ENCODE measurements at places on chromosomes 7 and 10.
A peak's percentile ranks its signal among the peaks of the same experiment; 100 is the strongest.

DNA sequence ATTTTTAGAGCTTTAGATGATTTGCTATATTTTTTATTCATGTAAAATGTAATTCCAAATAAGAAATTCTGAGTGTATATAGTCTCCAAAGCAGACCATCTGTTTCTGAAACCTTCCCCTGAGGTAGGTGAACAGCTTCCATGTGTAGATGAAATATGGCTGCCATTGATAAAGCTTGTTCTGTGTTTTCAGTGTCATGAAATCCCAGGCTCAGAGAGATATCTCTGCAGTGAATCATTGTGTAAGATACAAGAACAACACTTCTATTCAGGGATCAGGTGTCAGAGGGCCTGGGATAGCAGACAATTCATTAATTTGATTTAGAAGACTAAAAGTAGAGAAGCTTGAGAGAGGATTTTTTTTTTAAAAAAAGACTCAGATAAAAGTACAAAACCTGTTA lies 29.1 kb downstream of the ACTA2 start:
- no peak for DNase-seq

- DNase-seq: no peak
Observed at GRCh38 chr10:71909399-71910083, 54.7 kb upstream of the CHST3 start.

GRCh38 chr7:42097752-42098151 lies 139.3 kb downstream of the GLI3 start:
- no peak for DNase-seq

DNA sequence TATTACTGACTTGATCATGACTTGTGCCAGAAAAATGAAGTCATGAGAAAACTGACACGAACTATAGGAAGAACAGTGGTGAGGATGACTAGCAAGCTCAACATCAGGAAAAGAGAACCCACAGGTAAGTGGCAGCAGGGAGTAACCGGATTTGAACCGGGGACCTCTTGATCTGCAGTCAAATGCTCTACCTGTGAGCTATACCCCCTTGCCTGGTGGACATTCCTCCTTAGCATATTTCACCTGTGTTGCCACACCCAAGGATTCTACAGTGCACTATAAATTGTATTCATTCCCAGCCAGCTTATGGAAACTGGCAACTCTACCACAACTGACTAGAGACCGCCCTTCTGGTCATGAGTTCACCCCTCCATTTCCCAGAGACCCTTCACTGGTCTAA lies 97.5 kb upstream of the ZNF746 start:
- no peak for DNase-seq

- DNase-seq: peak; percentile 55
Observed at GRCh38 chr10:89217057-89217990, 10.2 kb upstream of the CH25H start.

DNA sequence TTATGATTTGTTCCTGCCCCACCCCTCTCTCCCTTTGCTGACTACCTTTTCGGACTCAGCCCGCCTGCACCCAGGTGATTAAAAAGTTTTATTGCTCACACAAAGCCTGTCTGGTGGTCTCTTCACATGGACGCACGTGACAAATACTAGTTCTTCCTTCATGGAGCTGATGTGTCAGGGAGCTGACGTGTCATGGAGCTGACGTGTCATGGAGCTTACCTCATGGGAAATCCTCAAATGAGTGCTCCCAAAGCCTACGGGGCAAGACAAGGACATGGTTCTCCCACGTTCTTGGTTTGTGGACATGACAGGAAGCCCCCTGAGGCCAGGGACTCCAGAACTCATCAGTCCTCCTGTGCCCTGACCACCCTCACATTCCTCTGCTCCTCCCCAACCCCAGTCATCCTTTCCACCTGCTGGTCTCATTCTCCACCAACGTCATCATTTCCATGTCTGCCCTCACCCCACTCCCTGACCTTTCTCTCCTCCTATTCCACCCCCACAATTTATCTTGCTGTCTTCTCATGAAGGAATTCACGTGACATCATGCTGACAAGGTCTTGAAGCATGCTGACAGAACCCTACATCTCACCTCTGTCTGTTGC lies 261.3 kb downstream of the TCERG1L start:
- no peak for DNase-seq

DNA sequence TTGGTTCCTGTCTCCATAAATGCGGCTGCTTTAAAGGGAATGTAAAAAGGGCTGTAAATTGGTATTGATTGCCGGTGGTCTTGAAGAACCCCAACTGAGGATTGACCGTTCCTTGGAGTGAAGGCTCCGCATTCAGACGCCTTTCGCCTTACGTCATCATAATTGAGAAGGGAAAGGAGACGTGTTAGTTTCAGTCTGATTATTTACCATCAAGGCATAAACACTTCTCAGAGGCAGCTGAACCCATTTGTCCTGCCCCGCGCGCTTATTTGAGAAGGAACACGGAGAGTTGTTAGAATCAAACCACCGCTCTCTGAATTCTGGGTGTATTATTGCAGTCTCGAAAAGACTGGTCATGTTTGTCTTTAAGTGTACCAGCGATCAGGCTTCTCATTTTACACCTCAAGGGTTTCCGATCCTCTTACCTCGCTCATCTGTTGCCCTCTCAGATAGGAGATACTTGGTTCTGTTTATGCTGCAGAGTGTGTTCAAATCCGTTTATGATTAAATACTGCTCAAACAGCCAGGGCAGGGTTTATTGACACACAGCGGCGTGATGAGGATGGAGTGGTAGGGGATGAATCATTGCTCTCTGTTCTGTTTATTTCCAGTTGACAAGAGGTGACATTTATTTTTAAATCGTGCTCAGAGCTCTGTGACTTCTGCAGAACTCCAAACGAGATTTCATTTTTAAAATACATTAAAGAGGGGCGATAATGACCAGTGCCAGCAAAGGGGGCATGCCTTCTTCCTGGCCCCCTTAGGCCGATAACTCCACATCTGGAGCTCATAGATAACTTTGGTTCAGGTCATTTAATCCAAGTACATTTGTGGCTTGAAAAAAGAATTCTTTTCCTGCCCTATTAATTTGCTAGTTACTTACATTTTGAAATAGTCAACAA lies 30.4 kb downstream of the FOXK1 start:
- no peak for DNase-seq

DNA sequence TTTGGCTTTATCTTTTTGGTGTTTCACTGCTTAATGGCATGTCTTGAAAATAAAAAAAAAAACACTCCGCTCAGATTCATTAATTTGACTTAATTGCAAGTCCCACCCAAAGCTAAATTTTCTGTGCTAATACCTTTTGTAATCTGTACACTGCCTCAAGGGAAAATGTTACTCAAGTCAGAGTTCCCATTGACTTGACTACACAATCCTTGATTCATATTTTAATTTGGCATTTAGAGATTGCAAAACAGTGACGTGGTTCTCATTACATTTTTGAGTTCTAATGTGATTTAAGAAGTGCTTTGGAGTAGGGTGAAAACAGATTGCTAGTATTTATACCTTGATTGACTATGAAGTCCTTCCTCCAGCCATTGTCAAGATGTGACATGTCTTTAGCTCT lies 21.3 kb upstream of the LIPM start:
- DNase-seq: no peak

DNA sequence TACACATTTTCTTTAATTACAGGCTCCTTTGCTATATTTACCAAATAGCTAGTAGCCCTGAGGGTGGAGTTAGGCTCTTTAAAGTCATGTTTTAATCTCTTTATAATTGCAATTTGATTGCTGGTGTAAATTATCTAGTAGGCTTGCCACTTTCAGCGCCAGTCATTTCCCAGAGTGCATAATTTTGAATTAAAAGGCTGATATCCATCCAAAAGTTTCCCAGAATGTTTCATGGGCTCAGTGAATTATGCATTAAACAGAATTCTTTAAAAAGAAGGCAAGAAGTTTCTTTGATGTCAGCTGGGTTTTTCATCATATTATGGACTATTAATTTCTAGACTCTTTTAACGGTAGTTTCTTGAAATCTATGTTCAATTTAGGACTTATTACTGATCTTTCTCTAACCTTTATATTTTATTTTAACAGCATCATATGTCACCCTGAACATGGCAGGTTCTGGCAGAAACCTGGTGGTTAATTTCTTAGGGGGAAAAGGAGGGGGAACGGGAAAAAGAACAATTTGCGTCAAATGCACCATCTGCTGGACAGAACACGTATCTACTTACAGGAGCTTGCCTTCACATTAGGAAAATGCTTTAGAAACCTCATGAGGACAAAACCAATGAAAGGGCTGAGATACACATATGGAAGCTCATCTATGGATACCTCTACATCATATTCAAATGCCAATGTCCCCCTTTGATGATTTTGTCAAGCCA lies 171.1 kb downstream of the GRM3 start:
- DNase-seq: no peak

DNA sequence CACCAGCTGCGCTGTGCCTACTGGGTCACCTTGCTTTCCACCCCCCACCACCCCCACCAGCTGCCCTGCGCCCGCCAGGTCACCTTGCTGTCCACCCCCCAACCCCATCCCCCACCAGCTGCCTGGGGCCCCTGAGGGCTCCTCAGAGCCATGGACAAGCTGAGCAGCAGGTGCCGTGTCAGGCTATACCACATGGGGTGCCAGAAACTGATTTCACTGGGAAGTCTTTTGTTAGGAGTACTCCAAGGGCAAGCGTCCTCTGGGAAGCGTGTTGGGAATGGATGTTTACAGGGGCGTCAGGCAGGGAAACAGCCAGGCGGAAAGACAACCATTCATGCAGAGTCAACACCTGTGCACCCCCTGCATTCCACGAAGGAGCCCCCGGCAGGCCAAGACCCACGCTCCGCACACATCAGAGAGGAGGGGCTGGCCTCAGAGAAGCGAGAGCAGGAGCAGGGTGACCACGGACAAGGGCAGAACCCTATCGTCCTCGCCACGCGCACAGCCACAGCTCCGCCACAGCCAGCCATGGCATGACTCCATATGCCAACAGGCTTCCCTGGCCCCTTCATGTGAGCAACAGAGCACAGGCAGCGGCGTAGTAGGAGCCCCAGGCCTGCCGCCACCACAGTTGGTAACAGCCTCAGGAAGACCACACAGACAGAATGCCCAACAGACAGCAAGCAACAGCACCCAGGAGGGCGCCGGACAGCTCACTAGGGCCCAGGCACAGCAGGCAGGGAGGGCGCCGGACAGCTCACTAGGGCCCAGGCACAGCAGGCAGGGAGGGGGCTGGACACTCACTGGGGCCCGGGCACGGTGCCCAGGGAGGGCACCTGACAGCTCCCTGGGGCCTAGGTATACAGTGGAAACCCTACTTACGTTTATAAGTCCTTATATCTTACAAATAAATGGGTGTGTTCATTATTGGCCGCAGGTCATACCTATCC lies 180.8 kb downstream of the MAD1L1 start:
- no peak for DNase-seq

GRCh38 chr7:40213856-40214255 lies 79.1 kb downstream of the SUGCT start:
- no peak for DNase-seq

- no peak for DNase-seq
Observed at GRCh38 chr10:59222788-59223187, 46.3 kb downstream of the PHYHIPL start.

DNA sequence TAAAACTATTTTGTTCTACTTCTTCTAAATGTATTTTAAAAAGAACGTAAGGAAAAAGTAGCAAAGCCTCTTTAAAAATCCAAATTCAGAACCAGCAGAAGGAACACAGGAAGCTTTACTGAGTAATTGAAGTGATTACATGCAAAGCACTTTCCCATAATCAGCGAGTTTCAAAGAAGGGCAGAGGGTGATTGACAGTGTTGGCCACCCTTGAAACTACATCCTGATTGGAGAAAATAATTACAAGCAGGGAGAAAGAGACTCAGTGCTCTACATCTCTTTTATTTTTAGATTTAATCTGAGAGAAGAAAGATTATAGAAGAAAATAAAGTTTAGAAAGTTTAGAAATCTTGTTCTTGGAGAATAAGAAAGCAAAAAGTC lies 20.3 kb upstream of the HGF start:
- no peak for DNase-seq

DNA sequence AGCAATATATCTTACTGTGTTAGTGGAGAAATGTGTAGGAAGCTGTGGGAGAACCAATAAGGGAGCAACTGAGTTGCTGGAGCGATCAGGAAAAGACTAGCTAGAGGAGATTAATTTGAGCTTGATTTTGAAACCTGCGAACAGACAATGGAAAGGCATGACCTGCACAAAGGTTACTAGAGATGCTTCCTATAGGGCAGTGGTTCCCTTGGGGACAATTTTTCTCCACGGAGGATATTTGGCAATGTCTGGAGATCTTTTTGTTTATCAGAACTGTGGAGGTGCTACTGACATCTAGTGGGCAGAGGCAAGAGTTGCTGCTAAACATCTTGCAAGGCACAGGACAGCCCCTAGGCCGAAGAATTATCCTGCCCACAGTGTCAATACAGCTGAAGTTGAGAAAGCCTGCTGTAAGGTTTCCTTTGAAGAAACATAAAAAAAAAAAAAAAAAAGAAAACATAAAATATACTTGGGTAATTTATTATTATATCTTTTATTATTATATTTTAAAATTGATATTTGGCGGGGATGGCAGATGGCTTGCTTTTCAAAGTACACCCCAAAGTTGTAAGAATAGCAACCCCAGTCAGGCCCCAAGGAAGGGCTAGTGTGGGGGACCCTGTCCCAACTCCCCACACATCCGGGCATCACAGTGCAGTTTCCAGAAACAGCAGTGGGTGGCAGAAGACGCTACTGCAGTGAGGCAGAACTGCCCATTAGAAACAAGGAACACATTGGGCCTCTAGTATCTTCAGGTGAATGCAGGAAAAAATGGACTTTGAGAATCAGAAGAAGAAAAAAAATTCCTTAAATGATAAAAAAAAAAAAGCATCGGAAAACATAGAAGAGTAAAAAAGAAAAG lies 481.6 kb downstream of the SH2D4B start:
- no peak for DNase-seq

DNA sequence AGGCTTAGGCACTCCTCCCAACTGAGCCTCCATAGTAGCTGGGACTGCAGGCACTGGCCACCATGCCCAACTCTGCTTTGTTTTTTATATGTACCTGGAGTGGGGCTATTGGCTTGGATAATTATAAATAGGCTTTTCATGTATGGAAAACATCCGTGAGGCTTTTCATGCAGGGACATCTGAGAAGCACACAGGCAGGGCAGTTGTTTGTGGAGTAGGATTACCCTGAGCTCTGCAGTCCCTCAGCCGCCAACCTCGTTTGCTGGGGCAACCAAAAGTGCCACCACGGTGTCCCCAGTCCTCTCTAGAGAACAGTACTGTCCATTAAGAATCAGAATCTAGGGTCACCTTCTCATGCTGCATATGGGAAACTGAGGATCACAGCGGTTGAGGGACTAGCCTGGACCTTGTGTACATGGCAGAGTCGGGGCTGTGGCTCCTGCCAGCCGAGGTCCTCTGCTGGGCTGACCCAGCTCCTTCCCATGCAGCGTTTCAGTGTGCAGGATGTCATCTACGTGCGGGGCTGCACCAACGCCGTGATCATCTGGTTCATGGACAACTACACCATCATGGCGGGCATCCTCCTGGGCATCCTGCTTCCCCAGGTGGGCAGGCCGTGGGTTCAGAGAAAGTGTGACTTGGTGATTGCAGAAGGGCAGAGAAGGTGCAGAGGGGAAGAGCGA lies 54.5 kb downstream of the TSPAN15 start:
- DNase-seq: no peak

- no peak for DNase-seq
Observed at GRCh38 chr10:31706464-31707092, 222.1 kb downstream of the ARHGAP12 start.

Measured in activated CD4-positive, CD25-positive, alpha-beta regulatory T cell treated with anti-CD3 and anti-CD28 coated beads, Interleukin-2, amount 50 U/mL, for 16 hours (primary cell).